CD4-positive, alpha-beta memory T cell (primary cell): ENCODE measurements at places on chromosomes 2 and 18. TPM values are rescaled to one million over a fixed set of nuclear protein-coding genes. Genes with fewer than 3 reads are reported as not detected.

Gene ZNF396
- 5.5 TPM for total RNA-seq

Gene SERPINB13
- not detected for total RNA-seq

Gene FOXI3
- not detected for total RNA-seq

Gene FARSB
- total RNA-seq: 11.8 TPM

Gene MAB21L4
- not detected for total RNA-seq

Gene LHCGR
- not detected for total RNA-seq

Gene NT5C1B
- total RNA-seq: not detected

Gene SULT1C4
- not detected for total RNA-seq

Gene FOXD4L1
- 0.52 TPM for total RNA-seq

Gene DSC1
- total RNA-seq: 2.7 TPM

Gene ADAM23
- 28.1 TPM for total RNA-seq

Gene SETBP1
- total RNA-seq: 0.09 TPM

Gene NGEF
- total RNA-seq: not detected

Gene RAB17
- not detected for total RNA-seq

Gene MEIS1
- total RNA-seq: not detected

Gene PDE1A
- total RNA-seq: not detected

Gene FBXO41
- 9.8 TPM for total RNA-seq

Gene UGT1A4
- total RNA-seq: not detected

Gene DHRS9
- 0.44 TPM for total RNA-seq

Gene EML6
- 1.8 TPM for total RNA-seq
